Neuronal stem cell (in vitro differentiated cells): ENCODE measurements at places on chromosomes 16 and 17.

- peak; percentile 69 for DNase-seq
These were observed 14.4 kb downstream of the HID1 start for GRCh38 chr17:74957935-74958740.

DNA sequence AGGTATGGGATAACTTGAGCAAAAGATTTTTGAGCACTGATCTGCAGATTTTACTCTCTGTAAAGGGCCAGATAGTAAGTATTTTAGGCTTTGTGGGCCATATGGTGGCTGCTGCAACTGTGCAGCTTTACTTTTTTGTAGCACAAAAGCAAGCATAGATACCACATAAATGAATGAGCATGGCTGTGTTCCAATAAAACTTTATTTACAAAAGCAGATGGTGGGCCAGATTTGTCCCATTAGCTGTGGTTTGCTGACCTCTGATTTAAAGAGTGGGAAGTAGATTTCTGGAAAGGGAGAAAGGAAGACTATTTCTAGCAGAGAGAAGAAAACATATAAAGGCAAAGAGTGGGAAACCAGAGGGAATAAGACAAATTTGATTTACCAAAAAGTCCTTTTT, 298.5 kb upstream of the HSBP1 start:
- no peak for DNase-seq

- no peak for DNase-seq
These were observed 2.0 kb upstream of the TOP2A start for GRCh38 chr17:40419559-40420331.

DNA sequence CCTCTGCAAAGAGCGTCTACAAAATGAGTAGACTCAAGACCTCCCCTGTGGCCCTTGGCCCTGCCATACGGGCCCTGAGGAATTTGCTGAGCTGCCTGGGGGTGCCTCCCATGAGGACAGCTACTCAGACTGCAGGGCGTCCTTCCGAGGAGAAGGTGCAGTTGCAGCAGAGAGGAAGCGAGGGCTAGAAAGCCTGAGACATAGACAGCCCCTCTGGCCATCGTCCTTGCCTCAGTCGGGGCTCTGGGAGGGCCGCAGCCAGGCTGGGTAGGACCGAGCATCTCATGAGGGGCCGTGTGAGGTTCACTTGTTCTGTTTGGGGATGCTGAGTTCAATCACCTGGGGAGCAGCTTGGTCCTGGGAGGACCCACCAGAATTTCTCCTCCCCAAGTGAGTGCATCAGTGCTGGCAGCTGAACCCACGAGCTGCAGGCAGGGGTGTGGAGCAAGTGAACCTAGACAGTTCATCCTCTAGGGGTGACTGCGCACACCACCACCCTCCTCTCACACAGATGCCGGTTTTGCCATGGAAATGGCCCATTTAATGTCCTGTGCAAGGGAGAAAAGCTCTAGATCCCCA, 20.3 kb downstream of the RAB11FIP4 start:
- no peak for DNase-seq

GRCh38 chr16:386641-387156, 4.9 kb upstream of the PGAP6 start:
- DNase-seq = no peak
